ENCODE measurements at places on chromosomes 1 and 21.

GRCh38 chr1:232556351-232556750 is 73.6 kb downstream of the SIPA1L2 start:
- H3K4me3 ChIP-seq: no peak overlapping the region
- H3K27ac ChIP-seq: no peak overlapping the region
- no peaks in the 10 kb centered on the region for H3K36me3 ChIP-seq
- H3K4me1 ChIP-seq: peaks cover 2% of the 10 kb centered on the region
- DNase-seq: no peak

- no peaks in the 10 kb centered on the region for H3K4me1 ChIP-seq
- no peak for DNase-seq
- no peak overlapping the region for H3K4me3 ChIP-seq
- peaks cover 14% of the 10 kb centered on the region for H3K36me3 ChIP-seq
- H3K27ac ChIP-seq: no peak overlapping the region
Measured at GRCh38 chr1:84642774-84643173, 47.5 kb downstream of the SSX2IP start.

DNA sequence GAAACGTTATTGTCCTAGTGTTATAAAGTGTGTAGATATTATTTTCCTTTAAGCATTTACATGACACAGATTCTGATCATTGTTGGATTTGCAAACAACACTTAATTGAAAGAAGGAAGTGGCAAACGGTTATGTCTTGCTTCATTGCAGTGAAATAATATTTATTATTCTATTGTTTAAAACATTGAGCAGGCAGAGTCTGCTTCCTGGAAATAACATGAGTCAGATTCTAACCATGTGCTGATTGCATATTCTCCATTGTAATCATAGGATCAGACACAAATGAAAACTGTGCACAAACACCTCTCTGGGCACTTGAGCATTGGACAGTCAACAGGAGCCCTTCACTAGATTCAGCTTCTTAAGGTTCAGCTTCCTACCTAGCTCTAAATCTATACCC is 46.8 kb upstream of the USP25 start:
- H3K4me3 ChIP-seq: no peak overlapping the region
- no peaks in the 10 kb centered on the region for H3K36me3 ChIP-seq
- H3K27ac ChIP-seq: no peak overlapping the region
- H3K4me1 ChIP-seq: no peaks in the 10 kb centered on the region
- no peak for DNase-seq
- H3K27me3 ChIP-seq: no peaks in the 10 kb centered on the region

GRCh38 chr1:31690921-31691320 is 12.9 kb downstream of the COL16A1 start:
- no peak for DNase-seq
- no peaks in the 10 kb centered on the region for H3K27me3 ChIP-seq
- no peaks in the 10 kb centered on the region for H3K36me3 ChIP-seq
- H3K4me3 ChIP-seq: no peak overlapping the region

GRCh38 chr21:38171723-38172344 is 85.0 kb upstream of the KCNJ15 start:
- H3K4me3 ChIP-seq: 0 out of 2 replicates have a peak overlapping the region, but pooled peaks have one; percentile 7
- H3K36me3 ChIP-seq: no peaks in the 10 kb centered on the region
- H3K27ac ChIP-seq: peak overlapping the region; percentile 32
- peaks cover 2% of the 10 kb centered on the region for H3K4me1 ChIP-seq

DNA sequence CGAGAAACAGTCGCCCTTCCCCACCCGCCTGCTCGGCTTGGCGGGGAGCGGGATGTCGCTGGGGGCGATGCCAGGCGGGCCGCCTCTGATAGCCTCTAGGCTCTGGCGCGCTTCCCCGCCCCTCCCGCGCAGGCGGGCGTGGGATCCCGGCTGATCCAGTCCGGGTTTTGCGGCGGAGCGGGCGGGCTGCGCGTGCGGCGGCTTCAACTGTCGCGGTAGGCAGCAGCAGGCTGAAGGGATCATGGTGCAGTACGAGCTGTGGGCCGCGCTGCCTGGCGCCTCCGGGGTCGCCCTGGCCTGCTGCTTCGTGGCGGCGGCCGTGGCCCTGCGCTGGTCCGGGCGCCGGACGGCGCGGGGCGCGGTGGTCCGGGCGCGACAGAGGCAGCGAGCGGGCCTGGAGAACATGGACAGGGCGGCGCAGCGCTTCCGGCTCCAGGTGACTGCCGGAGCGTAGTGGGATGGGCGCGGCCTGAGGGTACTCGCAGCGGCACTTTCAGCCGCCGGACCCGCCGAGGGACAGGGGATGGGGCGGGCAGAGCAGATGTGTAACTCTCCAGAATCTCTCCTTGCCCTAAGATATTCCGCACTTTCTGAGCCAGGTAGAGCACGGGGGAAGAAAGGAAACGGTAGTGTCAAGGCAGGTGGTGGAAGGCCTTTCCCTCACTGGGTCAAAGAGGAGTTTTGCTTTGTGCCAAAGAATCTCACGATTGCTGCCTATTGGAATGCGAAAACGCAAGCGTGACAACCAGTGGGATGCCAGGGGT is at the start of gene FAAH:
Gene FAAH, plus strand, starts transcription at position 210 of the 764 bp plus-strand sequence. Its CDS starts 32 bp downstream, at position 242.
- H3K4me3 ChIP-seq: peak within 1 kb of the TSS; percentile 86
- peak within 1 kb of the TSS; percentile 69 for H3K27ac ChIP-seq
- peaks cover 2% of the 10 kb centered on the region for H3K27me3 ChIP-seq
- peaks cover 8% of the 10 kb centered on the region for H3K4me1 ChIP-seq

- peaks cover 4% of the 10 kb centered on the region for H3K4me1 ChIP-seq
- H3K4me3 ChIP-seq: no peak overlapping the region
- no peaks in the 10 kb centered on the region for H3K36me3 ChIP-seq
Measured at GRCh38 chr1:65176056-65176450, 28.1 kb downstream of the AK4 start.

GRCh38 chr1:156160743-156161171 is 7.4 kb downstream of the SEMA4A start:
- H3K4me1 ChIP-seq: peaks cover 14% of the 10 kb centered on the region
- H3K36me3 ChIP-seq: no peaks in the 10 kb centered on the region
- peak overlapping the region; percentile 35 for H3K4me3 ChIP-seq

DNA sequence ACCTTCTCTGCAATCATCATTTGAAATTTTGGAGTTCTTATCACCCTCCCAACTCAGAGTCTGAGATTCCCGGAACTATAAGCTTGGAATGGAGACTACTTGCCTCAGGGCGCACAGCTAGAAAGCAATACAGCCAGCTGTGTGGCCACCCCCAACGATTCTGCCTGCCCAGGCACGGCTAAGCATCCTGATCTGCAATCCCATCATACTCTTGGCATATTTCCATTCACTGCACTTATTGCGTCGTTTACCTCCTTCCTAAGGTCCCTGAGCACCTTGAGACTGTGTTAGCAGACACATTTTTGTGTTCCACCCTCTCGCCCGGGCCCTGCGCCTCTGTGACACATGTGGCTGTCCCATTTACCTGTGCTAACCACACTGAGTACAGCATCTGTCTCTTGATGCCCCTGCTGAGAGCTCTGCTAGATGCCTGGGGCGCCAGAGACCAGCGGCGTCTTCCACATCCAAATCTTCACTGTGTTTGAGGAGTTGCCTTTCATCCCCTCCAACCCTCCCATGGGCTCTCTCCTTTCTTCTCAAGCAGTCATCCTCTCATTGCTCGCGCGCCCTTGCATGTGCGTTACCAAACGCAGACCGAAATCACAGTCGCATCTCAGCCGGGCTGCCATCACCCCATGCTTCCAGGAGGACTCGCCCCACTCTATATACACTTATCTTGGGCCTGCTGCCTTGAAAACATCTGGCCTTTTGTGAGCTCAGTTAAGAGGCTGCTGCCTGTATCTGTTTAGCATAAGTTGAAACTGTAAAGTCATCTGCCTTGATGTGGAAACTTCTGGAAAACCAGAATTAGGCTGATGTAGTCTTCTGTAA is 3.5 kb upstream of the CLDN19 start:
- no peaks in the 10 kb centered on the region for H3K27me3 ChIP-seq
- DNase-seq: no peak
- no peak overlapping the region for H3K4me3 ChIP-seq
- H3K36me3 ChIP-seq: peaks cover 3% of the 10 kb centered on the region

DNA sequence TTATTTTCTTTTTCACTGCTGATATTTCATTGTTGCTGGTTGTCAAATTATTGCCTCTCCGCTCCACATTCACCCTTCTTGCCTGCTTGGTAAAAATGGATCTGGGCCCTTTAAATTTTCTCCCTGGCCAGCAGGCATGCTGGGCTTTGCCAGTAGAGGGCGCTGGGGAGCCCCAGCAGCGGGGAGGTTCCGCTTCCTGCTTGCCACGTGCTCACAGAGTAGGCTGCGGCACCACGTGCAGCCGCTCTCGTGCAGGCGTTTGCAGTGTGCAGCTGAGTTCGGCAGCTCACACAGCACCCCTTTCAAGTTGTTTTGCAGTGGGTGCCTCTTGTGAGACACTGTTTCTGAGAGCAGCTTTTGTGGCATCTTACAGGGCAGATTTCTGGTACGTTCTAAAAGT is at the start of gene ACTL8:
Gene ACTL8, plus strand, starts transcription at position 214 of the 400 bp plus-strand sequence. CDS start 67,676 bp downstream, outside the sequence.
- no peaks in the 10 kb centered on the region for H3K36me3 ChIP-seq
- H3K4me1 ChIP-seq: no peaks in the 10 kb centered on the region
- H3K4me3 ChIP-seq: no peak within 1 kb of the TSS
- no peak within 1 kb of the TSS for H3K27ac ChIP-seq
- DNase-seq: no peak

DNA sequence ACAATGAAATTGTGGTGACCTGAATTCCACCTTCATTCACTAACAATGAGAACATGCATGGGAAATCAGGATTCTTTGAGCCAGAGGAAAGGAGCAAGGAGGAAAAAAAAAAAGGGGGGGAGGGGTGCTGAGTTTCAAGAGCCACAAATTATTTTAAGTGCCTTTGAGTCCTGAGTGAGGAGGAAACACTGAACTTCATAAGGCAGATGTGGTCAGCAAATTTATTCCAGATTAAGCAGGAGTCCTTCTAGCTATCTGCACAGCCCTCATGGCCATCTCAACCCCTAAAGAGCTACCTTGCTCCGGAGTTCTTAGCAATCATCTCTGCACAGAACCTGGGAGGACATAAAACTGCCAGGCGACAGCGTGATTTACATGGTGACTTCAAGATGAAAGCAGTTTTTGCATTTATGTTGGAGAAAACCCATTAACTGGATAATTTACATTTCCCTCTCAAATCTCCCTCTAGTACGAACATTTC is 21.7 kb downstream of the ASTN1 start:
- peaks cover 7% of the 10 kb centered on the region for H3K4me1 ChIP-seq
- H3K27me3 ChIP-seq: no peaks in the 10 kb centered on the region
- no peaks in the 10 kb centered on the region for H3K36me3 ChIP-seq
- H3K27ac ChIP-seq: no peak overlapping the region
- no peak overlapping the region for H3K4me3 ChIP-seq

DNA sequence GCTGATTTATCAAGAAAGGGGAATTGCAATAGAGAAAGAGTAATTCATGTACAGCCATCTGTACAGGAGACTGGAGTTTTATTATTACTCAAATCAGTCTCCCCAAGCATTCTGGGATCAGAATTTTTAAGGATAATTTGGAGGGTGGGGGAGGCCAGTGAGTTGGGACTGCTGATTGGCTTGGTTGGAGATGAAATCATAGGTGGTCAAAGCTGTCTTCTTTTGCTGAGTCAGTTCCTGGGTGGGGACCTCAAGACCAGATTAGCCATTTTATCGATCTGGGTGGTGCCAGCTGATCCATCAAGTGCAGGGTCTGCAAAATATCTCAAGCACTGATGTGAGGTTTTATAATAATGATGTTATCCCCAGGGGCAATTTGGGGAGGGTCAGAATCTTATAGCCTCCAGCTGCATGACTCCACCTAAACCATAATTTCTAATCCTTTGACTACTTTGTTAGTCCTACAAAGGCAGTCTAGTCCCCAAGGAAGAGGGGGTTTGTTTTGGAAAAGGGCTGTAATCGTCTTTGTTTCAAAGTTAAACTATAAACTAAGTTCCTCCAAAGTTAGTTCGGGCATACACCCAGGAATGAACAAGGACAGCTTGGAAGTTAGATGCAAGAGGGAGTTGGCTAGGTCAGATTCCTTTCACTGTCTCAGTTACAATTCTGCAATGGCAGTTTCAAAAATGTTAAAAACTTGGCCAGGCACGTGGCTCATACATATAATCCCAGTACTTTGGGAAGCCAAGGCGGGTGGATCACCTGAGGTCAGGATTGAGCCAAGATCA is 16.9 kb upstream of the RAB3B start:
- no peaks in the 10 kb centered on the region for H3K27me3 ChIP-seq
- no peak for DNase-seq
- no peaks in the 10 kb centered on the region for H3K36me3 ChIP-seq
- peaks cover 12% of the 10 kb centered on the region for H3K4me1 ChIP-seq
- peak overlapping the region; percentile 11 for H3K27ac ChIP-seq

- no peak overlapping the region for H3K27ac ChIP-seq
- H3K4me3 ChIP-seq: no peak overlapping the region
- no peaks in the 10 kb centered on the region for H3K27me3 ChIP-seq
- H3K36me3 ChIP-seq: no peaks in the 10 kb centered on the region
- H3K4me1 ChIP-seq: no peaks in the 10 kb centered on the region
Measured at GRCh38 chr1:87953732-87954344, 625.2 kb downstream of the LMO4 start.

DNA sequence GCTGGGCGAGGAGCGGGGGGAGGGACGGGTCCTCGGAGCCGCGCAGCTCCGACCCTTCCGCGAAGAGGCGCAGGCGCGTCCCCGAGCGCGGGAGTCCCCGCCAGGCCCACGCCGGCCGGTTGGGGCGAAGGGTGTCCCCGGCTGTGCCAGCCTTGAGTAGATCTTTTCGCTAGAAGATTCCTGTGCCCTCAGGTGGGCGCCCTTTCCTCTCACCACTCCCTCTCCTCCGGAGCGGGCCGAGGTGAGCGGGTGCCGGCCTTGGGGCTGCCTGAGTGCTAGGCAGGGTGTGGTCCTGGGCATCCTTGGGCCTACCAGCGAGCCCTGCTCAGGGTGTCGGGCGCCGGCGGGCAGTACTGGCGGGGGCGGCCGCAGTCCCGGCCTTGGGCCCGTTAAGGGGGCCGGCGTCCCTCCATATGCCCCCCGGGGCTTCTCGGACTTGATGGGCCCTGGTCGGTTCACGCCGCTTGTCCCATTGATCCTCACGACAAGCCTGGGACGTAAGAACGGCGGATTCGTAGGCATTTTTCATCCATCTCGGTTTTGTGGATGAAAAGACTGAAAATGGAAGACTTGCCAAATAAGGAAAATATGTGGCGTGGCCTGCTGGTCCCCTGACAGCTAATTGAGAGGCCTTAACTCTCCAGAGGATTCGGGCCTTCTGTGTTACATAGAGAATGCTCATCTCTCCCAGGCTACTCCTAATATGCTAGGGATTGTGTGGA is 712 bp downstream of the DEGS1 start:
- H3K36me3 ChIP-seq: no peaks in the 10 kb centered on the region
- H3K4me1 ChIP-seq: no peaks in the 10 kb centered on the region
- no peak overlapping the region for H3K27ac ChIP-seq
- H3K4me3 ChIP-seq: peak overlapping the region; percentile 74
- no peaks in the 10 kb centered on the region for H3K27me3 ChIP-seq
